ENCODE measurements at places on chromosomes 11 and 22.

- DNase-seq = no peak
Observed at GRCh38 chr11:26144291-26144690, 187.6 kb upstream of the ANO3 start.

DNA sequence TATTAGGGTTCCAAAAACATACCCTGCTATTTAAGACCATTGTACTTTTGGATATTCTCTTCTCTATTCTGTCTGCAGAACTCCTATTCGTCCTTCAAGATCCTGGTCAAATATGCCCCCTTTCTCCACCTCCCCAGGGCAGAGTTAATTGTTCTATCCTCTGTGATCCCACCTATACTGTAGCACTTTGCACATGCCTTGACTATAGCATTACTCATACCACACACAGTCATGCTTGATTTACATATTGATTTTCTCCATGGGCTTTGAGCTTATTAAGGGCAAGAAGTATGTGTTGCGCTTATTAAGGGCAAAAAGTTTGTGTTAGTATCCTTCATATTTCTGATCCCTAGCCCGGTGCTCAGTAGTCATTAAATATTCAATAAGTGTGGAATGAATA, 263.7 kb upstream of the CADM1 start:
- no peak for DNase-seq

DNA sequence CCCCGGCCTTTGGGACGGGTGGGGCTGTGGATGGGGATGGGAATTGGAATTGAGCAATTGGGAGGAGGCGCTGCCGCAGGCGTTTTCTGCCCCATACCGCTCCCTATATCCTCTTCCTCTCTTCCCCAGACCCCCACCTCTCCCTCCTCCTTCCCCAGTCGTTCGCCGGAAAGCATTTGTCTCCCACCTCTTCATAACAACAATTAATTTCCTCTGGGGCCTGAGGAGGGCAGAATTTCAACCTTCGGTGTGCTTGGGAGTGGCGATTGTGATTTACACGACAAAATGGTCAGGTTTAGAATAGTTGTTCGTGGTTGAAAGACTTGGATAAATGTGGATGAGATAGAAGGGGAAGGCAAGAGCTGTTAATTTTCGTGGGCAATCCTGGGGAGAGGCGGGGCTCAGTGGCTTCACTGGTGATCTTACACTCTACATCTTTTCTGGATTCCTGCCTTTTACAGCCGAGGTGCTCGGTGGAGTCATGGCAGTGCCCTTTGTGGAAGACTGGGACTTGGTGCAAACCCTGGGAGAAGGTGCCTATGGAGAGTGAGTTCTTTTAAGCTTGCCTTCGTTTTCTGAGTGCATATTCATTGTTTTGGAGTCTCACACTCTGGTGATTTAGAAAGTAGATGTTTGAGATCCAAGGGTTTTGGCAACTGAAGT, 1.5 kb downstream of the CHEK1 start:
- DNase-seq = peak; percentile 9

- peak; percentile 48 for DNase-seq
Observed at GRCh38 chr11:78187366-78188285, 800 bp downstream of the KCTD21 start.

- DNase-seq = no peak
Observed at GRCh38 chr11:21104641-21105040, 435.3 kb downstream of the NELL1 start.

GRCh38 chr11:118804094-118804493, 13.1 kb upstream of the DDX6 start:
- DNase-seq = no peak

DNA sequence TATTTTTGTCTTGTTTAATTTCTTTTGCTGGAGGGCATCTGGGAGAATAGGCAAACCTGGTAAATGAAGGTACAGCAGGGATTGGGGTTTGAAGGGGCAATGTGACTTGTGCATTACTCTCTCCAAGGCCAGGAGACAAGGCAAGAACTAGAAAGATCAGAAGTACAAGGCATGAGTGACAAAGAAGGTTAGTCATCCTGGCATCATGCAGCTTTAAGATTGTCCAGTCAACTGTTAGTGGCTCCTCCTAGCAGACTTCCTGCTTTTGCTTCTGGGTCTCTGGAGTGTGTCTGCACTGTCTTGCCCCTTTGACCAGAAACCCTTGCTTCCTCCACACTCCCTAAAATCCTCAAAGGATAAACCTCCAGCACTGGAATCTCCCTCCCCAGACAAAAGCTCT, 27.2 kb upstream of the GLYATL1 start:
- no peak for DNase-seq

DNA sequence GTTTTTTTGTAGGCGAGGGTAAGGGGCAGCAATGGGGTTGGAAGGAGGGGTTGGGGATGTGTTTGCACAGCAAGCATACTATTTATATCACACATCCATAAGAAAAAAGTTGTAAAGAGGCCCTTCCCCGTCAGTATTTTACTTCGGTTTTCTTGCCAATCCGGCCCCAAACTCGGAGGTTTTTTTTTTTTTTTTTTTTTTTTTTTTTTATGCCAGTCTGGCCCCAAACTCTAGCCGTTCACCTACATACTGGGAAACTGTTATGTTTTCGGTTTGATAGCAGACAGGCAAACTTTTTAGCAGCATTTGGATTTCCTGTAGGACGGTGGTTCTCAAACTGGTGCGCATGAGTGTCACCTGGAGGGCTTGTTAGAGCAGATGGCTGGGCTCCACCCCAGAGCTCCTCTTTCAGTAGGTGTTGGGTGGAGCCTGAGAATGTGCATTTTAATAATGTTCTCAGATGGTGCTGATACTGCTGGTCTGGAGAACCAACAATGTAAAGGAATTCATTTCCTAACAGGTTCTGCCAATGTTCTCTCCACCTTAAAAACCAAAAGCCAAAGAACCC, 76.5 kb upstream of the ZBED5 start:
- DNase-seq = no peak

GRCh38 chr11:18853086-18853720, 61.6 kb upstream of the PTPN5 start:
- peak; percentile 3 for DNase-seq

DNA sequence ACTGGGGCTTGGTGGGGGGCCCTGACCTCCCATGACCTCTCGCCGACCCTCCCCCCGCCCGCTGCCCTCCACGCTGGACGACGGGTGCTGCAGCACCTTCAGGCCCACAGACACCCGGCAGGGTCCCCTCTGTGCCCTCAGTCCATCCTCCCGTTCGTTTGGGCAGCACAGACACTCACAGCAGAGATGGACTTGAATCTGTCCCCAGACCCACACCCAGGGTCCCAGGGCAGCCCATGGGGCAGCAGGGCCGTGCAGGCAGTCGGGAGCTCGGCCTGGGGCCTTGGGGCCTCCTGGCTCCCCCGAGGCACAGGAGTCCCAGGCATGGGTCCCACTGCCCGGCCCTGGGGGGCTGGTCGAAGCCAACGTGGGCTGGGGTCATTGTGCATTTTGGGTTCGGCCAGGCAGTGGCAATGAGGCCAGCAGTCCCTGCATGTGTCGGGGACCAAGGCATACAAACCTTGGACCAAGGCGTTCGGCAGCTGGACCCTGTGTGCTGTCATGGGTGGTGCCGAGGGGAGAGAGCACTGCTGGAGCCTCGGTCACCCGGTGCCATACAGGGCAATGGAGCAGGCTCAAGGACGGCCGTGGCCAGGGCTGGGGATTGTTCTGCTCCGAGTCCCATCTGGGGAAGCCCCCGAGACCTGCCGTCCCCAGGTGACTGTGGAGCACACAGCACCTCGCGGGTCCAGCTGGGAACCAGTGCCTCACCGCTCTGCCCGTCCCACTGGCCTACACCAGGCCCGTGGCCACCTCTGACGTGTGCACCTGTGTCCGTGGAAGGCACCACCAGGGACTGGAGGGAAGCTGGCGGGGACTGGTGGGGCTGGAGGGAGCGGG, 19.3 kb upstream of the BRSK2 start:
- no peak for DNase-seq

DNA sequence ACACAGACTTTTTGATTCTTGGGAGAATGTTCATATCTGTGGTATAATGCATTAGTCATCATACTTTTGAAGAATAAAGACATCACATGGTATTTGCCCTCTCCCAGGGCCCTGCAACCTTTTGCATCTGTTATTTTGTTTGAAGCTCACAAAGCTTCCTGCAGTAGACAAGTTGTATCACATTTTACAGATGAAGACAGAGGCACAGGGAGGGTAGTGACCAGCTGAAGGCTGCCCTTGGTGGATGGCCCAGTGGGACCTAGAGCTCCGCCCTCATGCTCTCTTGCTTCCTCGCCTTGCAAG, 66.4 kb downstream of the UBASH3B start:
- no peak for DNase-seq

DNA sequence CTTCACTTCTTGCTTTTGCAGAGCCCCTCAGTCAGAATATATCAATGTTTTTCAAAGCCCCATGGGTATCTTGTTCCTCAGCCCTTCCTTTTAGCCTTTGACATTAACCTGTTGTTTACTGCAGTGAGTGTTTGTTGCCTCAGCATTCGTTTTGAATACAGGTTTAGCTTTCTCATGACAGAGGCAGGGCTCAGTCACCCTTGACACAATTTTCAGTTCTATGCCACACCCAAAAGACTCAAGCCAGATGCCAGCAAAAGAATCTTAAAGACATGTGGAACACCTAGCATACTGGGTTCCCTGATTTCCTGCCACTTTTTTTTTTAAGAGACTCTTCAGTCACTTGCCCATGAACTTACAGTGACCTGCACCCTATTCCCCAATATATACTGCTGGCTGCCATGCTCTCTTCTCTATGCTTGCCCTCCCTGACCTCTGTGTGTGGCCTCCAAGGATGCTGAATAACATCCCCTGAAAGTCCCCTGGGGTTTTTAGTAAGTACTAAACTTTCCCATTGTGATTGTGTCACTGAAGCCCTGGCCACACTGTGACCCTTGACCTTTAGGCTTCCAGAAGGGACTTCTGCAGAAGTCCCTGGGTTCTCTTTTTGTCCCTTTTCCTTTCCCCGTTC, 1225.5 kb downstream of the TBC1D22A start:
- DNase-seq = no peak

GRCh38 chr11:96373826-96374225, 15.9 kb downstream of the CCDC82 start:
- no peak for DNase-seq

DNA sequence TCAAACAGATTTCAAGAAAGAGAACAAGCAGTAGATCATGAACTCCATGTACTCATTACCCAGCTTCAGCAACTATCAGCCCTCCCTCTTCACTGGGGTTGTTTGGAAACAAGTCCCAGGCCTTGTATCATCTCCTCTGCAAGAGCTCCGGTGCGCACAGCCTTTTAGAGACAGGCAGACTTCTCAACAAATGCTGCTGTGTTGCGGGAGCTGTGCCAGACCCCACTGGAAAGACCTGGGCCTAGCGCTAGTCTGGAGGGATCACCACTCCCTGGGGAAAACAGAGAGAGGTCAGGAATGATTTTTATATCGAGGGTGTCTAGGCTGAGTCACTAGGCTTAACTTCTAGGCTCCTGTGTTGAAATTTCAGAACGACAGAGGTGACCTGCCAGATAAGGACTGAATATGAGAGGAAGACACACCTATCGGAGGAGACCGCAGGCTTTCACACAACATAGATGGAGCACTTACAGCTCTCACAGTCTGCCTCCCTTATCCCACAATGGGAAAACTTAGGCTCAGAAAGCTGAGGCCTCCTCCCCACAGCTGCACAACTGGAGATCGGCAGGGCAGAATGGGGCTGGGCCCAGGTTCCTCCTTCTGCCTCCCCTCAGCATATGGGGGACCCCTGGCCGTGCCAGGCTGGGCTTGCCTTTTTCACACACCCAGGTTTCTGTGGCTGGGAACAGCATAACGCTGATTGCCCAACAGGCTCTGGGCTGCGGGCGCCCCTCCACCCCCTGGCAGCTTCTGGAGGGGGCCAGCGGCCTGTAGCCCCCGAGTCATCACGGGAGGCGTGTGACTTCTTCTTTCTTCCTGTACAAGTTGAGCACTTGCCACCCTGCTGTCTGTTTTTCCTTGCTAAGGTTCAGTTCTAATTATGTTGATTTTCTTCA, 86.0 kb downstream of the PKNOX2 start:
- DNase-seq = no peak

- no peak for DNase-seq
Observed at GRCh38 chr11:112620621-112621394, 340.4 kb upstream of the NCAM1 start.

DNA sequence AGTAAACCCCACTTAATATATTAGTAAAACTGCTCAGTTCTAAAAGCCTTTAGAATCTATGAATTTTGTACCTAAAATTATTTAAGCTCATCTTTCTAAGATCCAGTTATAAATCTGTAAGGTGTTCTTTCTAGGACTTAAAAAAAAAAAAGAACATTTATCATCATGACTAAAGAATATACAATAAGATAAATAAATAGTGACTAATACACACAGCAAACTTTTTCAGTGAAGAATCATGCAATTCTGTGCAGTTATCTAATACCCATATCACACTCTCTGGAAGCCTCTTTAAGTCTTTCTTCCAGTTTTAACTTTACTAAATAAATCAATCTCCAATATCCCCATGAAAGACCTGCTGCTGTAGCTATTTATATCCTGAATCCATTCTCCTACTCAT, 59.8 kb downstream of the CEP57 start:
- DNase-seq = no peak

GRCh38 chr11:63564056-63564774, 1.0 kb upstream of the PLAAT2 start:
- DNase-seq = peak; percentile 42

DNA sequence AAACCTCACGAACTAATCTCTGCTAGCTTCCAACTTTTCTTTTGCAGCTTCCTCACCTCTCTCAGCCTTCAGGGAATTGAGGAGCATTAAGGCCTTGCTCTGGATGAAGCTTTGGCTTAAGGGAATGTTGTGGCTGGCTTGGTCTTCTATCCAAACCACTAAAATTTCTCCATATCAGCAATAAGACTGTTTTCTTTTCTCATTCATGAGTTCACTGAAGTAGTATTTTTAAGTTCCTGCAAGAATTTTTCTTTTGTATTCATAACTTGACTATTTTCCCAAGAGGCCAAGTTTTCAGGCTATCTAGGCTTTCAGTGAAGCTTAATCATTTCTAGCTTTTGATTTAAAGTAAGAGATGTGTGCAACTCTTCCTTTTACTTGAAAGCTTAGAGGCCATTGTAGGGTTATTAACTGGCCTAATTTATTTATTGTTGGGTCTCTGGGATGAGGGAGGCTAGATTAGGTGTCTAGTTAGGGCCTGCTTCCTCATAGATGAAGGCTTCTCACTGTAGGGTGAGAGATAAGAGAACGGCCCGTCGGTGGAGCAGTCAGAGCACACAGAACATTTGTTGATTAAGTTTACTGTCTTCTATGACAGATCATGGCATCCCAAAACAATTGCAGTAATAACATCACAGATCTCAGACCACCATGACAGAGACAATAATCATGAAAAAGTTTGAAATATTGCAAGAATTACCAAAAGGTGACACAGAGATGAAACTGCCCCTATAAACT, 33.2 kb downstream of the CSF2RB start:
- no peak for DNase-seq

DNA sequence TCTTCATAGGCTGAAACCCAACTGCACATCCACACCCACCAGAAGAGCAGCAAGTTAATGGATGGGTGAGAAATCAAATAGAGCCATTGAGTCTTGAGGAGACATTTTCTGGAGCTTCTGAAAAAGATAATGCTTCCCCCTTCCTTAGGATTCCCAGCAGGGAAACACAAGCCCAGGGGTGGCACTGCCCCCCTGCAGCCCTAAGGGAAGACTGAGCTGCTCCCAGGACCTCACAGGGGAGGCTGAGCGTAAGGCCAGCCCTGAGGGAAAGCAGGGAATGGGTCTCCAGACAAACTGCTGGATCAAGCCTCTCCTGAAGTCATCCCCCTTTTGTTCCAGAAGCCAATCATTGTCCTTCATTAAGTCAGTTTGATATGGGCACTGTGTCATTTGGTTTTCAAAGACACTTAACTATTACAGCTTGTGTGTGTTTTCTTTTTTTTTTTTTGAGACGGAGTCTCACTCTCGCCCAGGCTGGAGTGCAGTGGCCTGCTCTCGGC, 15.1 kb downstream of the LTO1 start:
- DNase-seq = no peak

- DNase-seq = no peak
Observed at GRCh38 chr22:25368271-25368670, 148.8 kb downstream of the CRYBB2 start.
